ENCODE measurements at places on chromosomes 1 and 21.

DNA sequence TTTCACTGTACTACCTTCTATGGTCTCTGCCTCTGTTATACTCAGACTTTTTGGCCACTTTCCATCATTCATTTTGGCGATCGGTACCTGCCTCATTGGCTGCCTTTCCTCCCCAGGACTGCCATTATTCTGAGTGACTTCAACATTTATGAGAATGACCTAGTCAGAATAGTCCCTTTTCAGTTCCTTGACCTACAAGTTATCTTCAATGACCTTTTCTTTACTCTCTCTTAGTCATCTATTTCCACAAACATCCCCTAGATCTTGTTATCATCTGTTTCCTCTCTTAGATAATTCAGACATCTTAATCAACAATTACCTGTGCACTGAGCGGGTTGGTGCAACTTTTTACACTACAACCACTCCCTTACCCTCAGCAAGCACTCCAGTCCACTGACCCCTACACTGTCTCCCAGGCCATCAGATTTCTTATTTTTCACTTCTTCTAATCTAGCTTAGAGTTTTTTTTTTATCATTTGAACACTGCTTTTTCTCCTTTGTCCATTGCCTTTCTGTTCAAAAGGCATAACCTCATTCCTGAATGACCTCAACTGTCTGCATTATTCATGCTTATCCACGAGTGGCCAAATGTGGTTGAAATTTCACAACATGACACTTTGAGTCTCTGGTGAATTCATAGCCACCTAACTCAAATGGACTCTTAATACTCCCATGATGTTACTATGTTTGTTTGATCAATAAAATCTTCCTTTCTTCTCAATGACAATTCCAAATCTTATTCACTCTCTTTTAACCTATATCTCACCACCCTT lies 112.7 kb downstream of the HMCN1 start:
- no peak overlapping the region for H3K27ac ChIP-seq
- no peak overlapping the region for H3K4me3 ChIP-seq
- no peak for DNase-seq
- peaks cover 2% of the 10 kb centered on the region for H3K27me3 ChIP-seq
- H3K4me1 ChIP-seq, result no peaks in the 10 kb centered on the region
- H3K36me3 ChIP-seq, result no peaks in the 10 kb centered on the region

GRCh38 chr1:176919386-176920378 lies 244.8 kb downstream of the ASTN1 start:
- H3K36me3 ChIP-seq, result no peaks in the 10 kb centered on the region
- H3K4me1 ChIP-seq, result no peaks in the 10 kb centered on the region
- no peak overlapping the region for H3K4me3 ChIP-seq
- no peak overlapping the region for H3K27ac ChIP-seq

DNA sequence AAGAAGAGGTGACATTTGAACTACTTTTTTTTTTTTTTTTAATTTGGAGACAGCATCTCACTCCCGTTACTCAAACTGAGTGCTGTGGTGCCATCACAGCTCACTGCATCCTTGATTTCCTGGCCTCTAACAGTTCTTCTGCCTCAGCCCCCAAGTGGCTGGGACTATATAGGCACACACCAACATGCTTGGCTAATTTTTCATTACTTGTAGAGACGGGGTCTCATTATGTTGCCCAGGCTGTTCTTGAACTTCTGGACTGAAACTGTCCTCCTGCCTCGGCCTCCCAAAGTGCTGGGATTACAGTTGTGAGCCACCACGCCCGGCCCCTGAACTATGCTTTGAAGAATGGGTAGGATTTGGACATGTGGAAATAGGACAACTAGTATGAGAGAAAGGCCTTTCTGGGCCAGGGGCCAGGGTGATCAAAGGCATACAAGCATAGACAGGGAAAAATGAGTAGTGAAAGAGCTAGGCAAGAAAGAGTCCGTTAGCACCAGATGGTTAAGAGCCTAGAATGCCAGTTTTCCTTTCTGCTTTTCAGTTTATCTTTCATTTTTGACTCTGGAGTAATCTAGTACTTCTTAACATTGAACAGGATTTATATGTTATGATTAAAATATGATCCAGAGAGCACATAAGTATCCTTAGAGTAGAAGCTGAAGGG lies 6.3 kb downstream of the RABGAP1L start:
- H3K4me3 ChIP-seq, result no peak overlapping the region
- DNase-seq, result no peak

DNA sequence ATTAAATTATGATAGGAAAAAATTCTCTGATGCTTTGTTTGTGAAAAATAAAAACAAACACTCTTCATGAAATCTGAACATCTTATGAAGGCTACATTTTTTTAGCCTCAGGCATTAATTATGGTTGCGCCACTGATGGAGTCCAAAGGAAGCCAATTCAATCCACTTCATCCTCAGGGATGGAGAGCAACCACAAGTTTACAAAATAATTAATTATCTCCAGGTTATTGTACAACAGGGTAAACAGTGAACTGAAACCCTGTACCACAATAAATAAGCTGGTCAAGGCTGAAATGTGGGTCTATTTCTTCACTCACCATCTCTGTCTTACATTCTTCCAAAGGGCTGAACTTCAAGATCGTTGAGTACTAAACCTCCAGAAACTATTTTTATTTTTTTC lies 49.2 kb downstream of the MRPL39 start:
- no peak overlapping the region for H3K4me3 ChIP-seq
- no peak for DNase-seq
- no peak overlapping the region for H3K27ac ChIP-seq
- peaks cover 62% of the 10 kb centered on the region for H3K4me1 ChIP-seq
- H3K36me3 ChIP-seq, result peaks cover 12% of the 10 kb centered on the region

DNA sequence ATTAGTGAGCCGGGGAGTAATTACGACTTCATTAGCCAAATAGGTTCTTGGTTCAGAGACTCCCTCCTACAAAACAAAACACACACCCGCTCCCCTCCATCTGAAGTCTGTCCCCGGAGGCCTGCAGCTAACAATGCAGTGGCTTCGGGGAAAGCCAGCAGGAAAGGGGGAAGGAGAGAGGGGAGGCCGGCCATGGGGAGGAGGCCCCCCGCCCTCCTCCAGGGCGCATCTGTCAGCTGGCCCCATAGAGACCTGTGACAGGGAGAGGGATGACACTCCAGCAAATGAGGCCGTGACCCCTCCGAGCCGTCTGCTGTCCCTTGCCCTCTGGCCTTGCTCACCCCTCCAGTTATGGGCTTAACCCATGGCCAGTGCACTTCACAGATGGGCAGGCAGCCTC lies 12.1 kb upstream of the CNTN2 start:
- H3K27me3 ChIP-seq, result peaks cover 5% of the 10 kb centered on the region
- no peak overlapping the region for H3K27ac ChIP-seq
- no peaks in the 10 kb centered on the region for H3K36me3 ChIP-seq
- H3K4me3 ChIP-seq, result no peak overlapping the region
- DNase-seq, result no peak
- H3K4me1 ChIP-seq, result no peaks in the 10 kb centered on the region

DNA sequence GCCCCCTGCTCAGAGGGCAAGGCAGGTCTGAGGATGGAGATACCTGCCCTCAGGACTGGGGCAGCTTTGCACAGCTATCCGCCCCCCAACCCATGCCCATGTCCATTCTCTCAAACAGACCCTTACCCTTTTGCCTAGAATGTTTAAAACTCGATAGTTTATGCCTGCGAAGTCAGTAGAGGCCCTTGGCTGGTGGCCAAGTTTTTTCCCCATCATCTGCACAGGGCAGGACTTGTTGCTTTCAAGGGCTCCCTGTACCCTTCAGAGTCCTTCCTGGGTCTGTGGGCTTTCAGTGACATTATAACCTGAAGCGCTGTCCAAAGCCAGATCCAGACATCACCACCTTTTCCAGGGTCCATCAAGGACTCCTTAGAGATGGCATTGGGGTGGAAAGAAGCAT lies 148.7 kb upstream of the ZNF644 start:
- no peak overlapping the region for H3K27ac ChIP-seq
- H3K27me3 ChIP-seq, result peaks cover 4% of the 10 kb centered on the region
- no peak for DNase-seq
- no peaks in the 10 kb centered on the region for H3K36me3 ChIP-seq

- no peak for DNase-seq
- peaks cover 4% of the 10 kb centered on the region for H3K36me3 ChIP-seq
- no peak overlapping the region for H3K4me3 ChIP-seq
- no peak overlapping the region for H3K27ac ChIP-seq
These were observed 19.4 kb downstream of the JUN start for GRCh38 chr1:58764294-58764978.

GRCh38 chr1:96308314-96308713 lies 413.3 kb upstream of the PTBP2 start:
- DNase-seq, result no peak
- H3K4me1 ChIP-seq, result no peaks in the 10 kb centered on the region
- no peak overlapping the region for H3K4me3 ChIP-seq

DNA sequence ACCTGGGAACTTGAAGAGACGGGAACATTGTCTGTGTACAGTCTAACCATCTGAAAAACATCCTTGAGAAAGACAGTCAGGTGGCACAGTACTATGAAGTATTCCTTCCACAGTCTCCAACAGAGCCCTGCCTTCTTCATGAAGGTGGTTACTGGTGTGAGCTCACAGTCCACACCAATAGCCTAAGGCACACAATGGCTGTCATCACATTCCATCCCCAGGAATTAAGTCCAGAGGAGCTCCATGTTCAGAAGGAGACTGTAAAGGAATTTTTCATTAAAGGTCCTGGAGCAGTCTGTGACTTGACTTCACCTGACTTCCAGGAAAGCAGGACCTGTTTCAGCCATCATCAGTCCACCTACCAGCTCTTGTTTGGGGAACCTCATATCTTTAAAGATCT lies 180.2 kb downstream of the C1orf21 start:
- no peaks in the 10 kb centered on the region for H3K36me3 ChIP-seq
- DNase-seq, result no peak
- H3K4me3 ChIP-seq, result no peak overlapping the region
- H3K27me3 ChIP-seq, result peaks cover 2% of the 10 kb centered on the region

GRCh38 chr1:203153989-203154821 lies 21.4 kb downstream of the MYBPH start:
- no peaks in the 10 kb centered on the region for H3K4me1 ChIP-seq
- H3K4me3 ChIP-seq, result no peak overlapping the region
- DNase-seq, result no peak
- no peaks in the 10 kb centered on the region for H3K36me3 ChIP-seq

- peaks cover 2% of the 10 kb centered on the region for H3K36me3 ChIP-seq
- no peaks in the 10 kb centered on the region for H3K4me1 ChIP-seq
- peaks cover 1% of the 10 kb centered on the region for H3K27me3 ChIP-seq
- H3K27ac ChIP-seq, result no peak overlapping the region
These were observed 11.9 kb upstream of the LRRC3 start for GRCh38 chr21:44443291-44443890.

DNA sequence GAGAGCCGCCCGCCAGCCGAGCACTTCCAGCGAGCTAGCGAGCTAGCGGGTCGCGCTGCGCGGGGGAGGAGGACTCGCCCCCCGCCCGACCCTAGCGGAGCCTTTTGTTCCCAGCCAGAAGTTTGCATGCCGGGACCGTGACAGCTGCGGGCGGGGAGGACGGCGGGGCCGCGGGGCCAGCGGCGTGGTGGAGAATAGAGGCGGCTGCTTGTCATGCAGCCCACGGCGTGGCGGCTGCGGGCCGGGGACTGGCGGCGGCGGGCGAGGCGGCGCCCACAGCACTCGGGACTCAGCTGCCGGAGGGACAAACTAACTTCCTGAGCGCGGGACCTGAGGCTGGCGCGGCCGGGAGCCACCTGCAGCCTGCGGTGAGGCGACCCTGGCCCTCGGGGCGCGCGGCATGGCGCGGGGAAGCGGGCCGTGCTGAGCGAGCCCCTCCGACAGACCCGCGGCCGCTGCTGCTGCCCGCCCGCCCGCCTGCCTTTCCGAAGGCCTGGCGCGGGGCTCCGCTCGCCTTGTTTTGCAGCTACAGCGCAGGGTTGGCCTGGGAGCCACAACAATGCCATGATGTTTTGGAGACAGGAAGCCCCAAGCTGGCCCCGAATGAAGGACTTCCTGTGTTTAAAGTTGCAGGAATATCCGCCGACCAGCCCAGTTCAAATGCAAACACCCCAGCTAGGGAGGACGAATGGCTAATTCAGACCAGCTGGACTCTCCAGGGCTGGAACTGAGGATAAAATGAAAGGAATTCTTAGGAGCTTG lies 82.2 kb upstream of the BMP8A start:
- peaks cover 58% of the 10 kb centered on the region for H3K4me1 ChIP-seq
- no peak overlapping the region for H3K27ac ChIP-seq
- no peaks in the 10 kb centered on the region for H3K27me3 ChIP-seq
- DNase-seq, result no peak
- H3K4me3 ChIP-seq, result peak overlapping the region; percentile 73

DNA sequence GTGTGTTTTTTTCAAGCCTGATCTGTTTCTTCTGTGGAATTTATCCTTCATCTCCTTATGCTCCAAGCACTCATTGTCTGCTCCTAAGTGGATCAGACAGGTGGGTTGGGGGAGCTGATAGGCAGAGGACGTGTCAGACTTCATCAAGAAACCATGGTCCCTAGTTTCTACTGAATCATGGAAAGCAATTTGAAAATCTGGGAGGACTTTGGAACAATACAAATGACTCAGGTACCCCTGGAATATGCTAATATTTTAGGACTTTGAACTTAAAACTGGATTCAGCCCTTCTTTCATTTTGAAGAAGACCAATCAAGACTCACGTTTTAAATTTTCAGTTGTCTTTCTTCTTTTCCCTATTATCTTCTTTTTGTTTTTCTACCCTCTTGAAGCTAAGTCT lies 7.7 kb downstream of the ABCG1 start:
- DNase-seq, result no peak
- no peaks in the 10 kb centered on the region for H3K27me3 ChIP-seq
- no peak overlapping the region for H3K27ac ChIP-seq
- peaks cover 83% of the 10 kb centered on the region for H3K4me1 ChIP-seq

DNA sequence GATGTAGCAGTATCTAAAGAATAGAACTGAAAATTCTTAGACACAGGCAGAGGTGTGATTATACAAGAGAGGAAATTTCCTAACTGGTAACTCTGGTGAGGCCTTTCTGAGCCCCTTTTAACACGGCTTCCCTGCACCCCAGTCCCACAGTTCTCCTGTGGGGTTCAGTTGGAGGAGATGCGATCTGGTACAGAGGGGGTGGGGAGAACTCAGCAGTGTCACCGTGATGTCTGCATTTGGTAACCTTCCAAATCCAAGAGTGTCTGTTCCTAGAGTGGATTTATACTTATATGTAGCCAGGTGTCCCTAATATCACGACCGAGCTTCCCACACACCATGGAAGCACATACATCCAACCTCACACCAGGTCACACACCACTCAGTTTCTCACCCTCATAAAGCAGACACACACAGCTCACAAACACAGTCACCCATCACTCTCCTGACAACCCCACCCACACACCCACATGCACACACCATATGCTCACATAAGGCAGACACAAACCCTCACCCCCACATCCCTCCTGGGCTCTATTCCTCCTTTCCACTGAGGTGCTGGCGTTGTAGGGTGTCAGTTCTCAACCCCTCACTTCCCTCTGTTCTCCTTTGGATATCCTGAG lies 48.5 kb downstream of the RHBG start:
- peaks cover 77% of the 10 kb centered on the region for H3K27me3 ChIP-seq
- H3K4me1 ChIP-seq, result peaks cover 11% of the 10 kb centered on the region
- H3K36me3 ChIP-seq, result peaks cover 2% of the 10 kb centered on the region
- no peak overlapping the region for H3K27ac ChIP-seq
- no peak for DNase-seq
- H3K4me3 ChIP-seq, result no peak overlapping the region

GRCh38 chr1:13824626-13825025 lies 124.6 kb downstream of the PRDM2 start:
- H3K4me1 ChIP-seq, result no peaks in the 10 kb centered on the region
- DNase-seq, result no peak
- no peak overlapping the region for H3K27ac ChIP-seq
- H3K4me3 ChIP-seq, result no peak overlapping the region
- H3K27me3 ChIP-seq, result peaks cover 4% of the 10 kb centered on the region
- peaks cover 3% of the 10 kb centered on the region for H3K36me3 ChIP-seq

GRCh38 chr1:10734962-10735544 lies 61.4 kb downstream of the CASZ1 start:
- peaks cover 13% of the 10 kb centered on the region for H3K27me3 ChIP-seq
- no peak overlapping the region for H3K27ac ChIP-seq
- no peak overlapping the region for H3K4me3 ChIP-seq
- no peaks in the 10 kb centered on the region for H3K36me3 ChIP-seq

All from activated T-helper 1 cell treated with anti-CD3 and anti-CD28 coated beads, Interleukin-12 subunit alpha, Interleukin-12 subunit beta, Interleukin-2, Interleukin-4 antibody, amounts not matched to agents 30 ng/mL and 10 ng/mL and 1 ng/mL, durations not matched to agents 14 hours and 24 hours and 36 hours (primary cell).